Motor neuron (in vitro differentiated cells): ENCODE measurements at places on chromosomes 5 and 9. TPM values are rescaled to one million over a fixed set of nuclear protein-coding genes. Genes with fewer than 3 reads are reported as not detected.

Gene AK1
- 37.8 and 44.0 TPM in 2 replicates for total RNA-seq

Gene EFNA5
- total RNA-seq: 53.5 and 61.6 TPM in 2 replicates

Gene ALG2
- total RNA-seq: 16.5 and 16.7 TPM in 2 replicates

Gene FRRS1L
- 18.9 and 22.3 TPM in 2 replicates for total RNA-seq

Gene C5orf58
- 0.38 TPM in 1 of 2 replicates, not detected in the other for total RNA-seq

Gene IFNB1
- 0.29 TPM in 1 of 2 replicates, not detected in the other for total RNA-seq

Gene CTXN3
- 10.7 and 13.2 TPM in 2 replicates for total RNA-seq

Gene TAF1L
- 0.14 and 0.17 TPM in 2 replicates for total RNA-seq

Gene CCDC112
- total RNA-seq: 22.4 and 42.0 TPM in 2 replicates

Gene ITGA2
- 0.73 and 1.3 TPM in 2 replicates for total RNA-seq

Gene ADAMTS13
- 7.3 and 7.6 TPM in 2 replicates for total RNA-seq

Gene WNT8A
- total RNA-seq: not detected in 2 replicates

Gene ACOT12
- not detected in 2 replicates for total RNA-seq

Gene CATSPER3
- 0.27 and 0.46 TPM in 2 replicates for total RNA-seq

Gene MYMK
- not detected in 2 replicates for total RNA-seq

Gene PCDH12
- total RNA-seq: 0.60 and 0.94 TPM in 2 replicates

Gene SLC6A19
- total RNA-seq: 0.10 and 0.11 TPM in 2 replicates

Gene RGS3
- total RNA-seq: 5.7 and 7.4 TPM in 2 replicates
